Esophagus mucosa (tissue), 1 donor: ENCODE measurements at places on chromosomes 6 and 20. TPM values are rescaled to one million over a fixed set of nuclear protein-coding genes. Genes with fewer than 3 reads are reported as not detected.
A peak's percentile ranks its signal among the peaks of the same experiment; 100 is the strongest.

DNA sequence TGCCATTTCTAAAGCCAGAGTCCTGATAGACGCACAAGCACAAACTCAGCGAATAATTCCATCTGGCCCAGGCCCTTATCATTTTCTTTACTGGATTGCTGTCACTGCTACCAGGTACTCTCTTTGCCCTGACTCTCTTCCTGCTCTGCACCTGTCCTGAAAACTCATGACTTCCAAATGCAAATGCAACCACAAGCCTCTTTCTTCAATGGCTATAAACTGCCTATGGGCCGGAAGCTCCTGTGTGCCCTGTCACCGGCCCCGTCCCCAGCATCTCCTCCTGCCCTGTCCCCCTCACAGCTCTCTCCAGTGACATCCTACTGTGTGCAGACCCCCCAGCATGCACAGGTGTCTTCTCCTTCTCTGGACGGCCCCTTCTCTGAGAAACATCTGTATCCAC, 302.6 kb downstream of the GMDS start:
- ATAC-seq, result no peak

GRCh38 chr6:38281126-38281525, 358.6 kb downstream of the BTBD9 start:
- no peak for ATAC-seq

- no peak for ATAC-seq
Observed at GRCh38 chr6:100452998-100453397, 11.7 kb downstream of the SIM1 start.

DNA sequence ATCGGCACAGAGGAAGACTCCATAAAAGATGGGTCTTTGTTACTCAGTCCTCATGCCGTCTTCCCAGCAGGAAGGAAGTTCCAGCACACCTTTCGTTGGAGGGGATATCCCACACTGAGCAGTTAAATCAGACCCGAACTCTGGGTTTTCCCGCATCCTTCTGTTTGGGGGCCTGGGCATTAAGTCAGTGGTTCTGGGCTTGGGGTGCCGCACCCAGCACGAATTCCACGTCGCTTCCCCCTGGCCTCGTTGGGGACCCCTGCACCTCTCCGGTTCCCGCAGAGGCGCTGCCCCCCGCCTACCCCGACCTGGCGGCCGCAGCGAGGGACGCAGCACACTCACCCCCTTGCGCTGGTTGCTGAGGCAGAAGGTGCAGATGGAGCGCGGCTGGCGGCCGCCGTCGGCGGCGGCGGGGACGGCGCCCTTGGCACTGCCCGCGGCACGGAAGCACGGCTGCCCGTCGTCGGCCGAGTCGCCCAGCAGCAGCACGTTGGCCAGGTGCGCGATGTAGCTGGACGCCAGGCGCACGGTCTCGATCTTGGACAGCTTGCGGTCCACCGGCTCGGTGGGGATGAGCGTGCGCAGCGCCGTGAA, 641 bp downstream of the TCF15 start:
- no peak for ATAC-seq

DNA sequence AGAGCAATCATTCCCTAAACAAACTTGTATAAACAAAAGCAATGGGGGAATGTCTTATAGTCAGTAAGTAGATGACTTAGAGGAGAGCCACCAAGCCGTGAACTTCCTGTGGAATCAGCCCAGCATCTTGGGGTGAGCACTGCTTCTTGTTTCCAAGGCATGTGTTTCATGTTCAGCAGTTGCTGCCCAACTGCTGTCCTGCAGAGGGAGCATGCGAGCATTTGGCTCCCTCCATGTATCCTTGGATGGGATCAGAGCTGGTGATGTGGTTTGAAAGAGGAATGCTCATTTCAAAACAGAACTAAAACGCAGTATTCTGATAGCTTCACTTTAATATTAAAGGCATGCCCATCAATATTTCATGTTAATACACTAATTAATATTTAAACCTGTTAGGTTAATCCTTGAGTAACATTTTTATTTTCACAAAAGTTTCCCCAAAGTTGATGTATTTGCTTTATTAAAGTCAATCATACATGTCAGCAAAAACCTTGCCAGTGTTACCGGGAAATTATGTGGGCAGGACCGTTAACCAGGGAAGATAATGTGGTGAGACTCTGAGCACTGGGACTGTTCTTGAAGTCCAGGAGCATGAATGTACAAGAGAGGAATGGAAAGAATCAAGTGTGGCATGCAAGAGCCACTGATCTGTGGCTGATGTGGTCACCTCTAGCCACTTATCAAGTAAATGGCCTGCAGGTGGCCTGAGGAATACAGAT, 172.1 kb upstream of the GGTLC1 start:
- ATAC-seq, result peak; percentile 63

DNA sequence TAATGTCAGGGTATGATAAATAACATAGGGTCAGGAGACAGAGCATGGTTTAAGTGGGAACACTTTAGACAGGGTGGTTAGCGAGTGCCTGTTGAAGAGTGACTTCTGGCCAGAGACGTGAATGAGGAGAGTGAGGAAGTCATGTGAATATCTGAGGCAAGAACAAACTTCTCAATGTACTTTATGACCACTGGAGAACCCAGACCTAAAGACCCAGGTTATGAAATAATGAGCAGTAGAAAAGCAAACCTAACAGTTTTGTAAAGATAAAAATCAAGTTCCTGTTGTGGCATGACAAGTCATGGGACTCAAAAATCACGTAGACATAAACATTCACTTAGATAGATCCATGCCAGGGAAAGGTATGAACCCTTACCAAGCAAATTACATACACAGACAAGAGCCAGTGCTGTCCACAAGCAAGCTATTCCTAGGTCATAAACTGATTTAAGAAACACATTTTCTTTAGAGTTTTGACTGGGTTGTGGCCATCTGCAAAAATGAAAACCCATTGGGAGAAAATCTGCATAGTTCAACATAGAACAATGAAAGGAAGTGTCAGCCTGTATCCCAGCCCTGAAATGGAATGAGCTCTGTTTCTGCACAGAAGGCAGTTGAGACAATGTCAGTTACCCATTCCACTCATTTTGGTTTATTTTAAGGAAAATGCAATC, 2.2 kb upstream of the MYCT1 start:
- ATAC-seq, result no peak

DNA sequence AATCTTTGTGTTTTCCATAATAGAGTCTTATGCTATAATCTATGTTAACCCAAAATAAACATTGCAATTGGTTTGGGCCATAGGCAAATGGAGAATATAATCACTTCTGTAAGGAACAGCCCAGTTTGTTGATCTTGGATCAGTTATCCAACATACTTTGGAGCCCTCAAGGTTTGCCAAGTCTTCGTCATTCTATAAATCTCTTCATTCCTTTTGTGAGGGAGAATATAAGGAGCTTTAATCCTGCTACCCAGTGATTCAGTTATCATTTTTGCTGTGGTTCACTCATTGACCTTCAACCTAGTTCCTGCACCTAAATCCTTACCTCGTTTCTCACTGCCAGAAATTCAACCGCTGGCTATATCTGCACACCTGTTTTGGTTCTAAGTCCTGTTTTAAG, 500.3 kb upstream of the PTCHD4 start:
- ATAC-seq, result peak; percentile 82

GRCh38 chr6:125294925-125295324, 6.8 kb downstream of the HDDC2 start:
- ATAC-seq, result no peak

DNA sequence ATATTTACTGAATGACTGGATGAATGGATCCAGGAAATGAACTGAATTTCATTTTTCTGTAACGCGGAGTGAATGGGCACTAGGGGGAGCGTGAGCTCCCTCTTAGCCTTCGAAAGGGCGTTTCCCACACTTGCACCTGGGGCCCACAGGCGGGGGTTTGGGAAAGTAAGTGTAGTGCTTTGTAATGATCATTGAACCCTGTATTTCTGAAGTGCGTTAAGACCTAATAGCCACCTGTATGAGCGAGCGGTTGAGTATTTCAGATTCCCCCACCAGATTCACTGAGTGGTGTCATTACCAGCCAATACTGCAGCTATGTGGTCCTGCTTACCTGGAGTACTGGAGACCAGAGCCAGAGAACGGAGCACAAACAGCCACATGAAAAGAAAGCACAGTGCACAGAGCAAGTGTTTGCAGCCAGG, 10.5 kb downstream of the SYTL3 start:
- peak; percentile 54 for ATAC-seq

DNA sequence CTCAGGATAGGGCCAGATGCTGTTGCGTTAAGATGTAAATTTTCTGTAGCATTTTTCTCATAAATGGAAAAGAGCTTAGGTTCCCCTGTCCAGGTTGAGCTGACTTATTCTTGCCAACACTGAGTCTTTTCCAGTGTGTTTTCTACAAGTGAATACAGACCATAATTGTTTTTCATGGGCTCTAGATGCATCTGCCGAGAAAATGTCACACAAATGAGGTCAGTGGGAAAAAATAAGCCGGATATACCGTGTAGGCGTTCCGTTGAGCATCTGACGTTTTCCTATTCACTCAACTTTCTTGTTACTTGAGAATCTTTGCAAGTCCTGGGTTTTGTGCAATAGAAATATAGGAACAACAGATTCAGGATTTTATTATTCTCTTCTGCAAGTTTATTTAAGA, 582.9 kb upstream of the CDH4 start:
- no peak for ATAC-seq

GRCh38 chr6:111718326-111718725, 112.6 kb upstream of the TRAF3IP2 start:
- no peak for ATAC-seq

GRCh38 chr6:1903780-1904465, 294.2 kb downstream of the FOXC1 start:
- no peak for ATAC-seq

Gene MMS22L
- total RNA-seq, result 10.2 TPM

Gene EPPIN
- not detected for total RNA-seq

Gene CSNK2A1
- total RNA-seq, result 83.4 TPM

Gene CLPSL2
- not detected for total RNA-seq
